Large intestine (tissue), 12 donors: ENCODE measurements at places on chromosomes 11 and 22.
A peak's percentile ranks its signal among the peaks of the same experiment; 100 is the strongest.

GRCh38 chr11:86461892-86462291, 87.2 kb downstream of the CCDC81 start:
- no peak overlapping the region for H3K27ac ChIP-seq
- H3K4me1 ChIP-seq = no peaks in the 10 kb centered on the region
- no peaks in the 10 kb centered on the region for H3K27me3 ChIP-seq
- no peak overlapping the region for H3K4me3 ChIP-seq

DNA sequence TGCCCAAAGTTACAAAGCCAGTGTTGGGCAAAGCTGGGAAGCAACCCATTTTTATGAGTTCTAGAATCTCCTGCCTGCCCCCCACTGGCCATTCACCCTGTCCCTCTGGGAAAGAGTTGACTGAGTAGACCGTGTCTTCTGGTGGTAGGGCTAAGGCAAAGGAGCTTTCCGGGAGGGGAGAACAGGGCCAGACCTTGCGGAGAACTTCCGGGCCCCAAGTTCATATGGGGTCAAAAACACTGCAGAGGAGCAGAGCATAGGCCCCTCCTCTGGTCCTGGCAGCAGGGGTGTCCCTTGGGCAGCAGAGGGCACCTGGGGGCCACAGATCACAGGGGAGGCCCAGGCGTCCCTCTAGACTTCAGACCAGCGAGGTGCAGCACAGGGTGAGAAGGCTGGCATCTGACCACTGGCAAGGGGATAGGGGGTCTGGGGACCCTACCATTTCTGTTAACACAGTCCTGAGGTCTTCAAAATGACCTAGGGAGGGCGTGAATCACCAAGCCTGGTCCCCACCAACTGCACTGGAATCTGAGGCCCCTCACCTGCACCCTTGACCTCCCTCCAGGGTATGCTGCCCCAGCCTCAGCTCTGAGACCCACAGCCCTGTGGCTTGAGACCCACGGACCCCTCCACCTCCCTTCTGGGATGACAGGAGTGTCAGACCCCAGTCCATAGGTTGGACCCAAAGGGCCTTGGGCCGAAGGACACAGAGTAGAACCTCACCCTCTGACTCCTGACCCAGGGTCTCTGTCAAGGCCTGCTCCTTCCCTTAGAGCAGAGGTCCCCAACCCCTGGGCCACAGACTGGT, 1.3 kb upstream of the ARAP1 start:
- peaks cover 59% of the 10 kb centered on the region for H3K4me1 ChIP-seq
- H3K36me3 ChIP-seq = peaks cover 49% of the 10 kb centered on the region
- H3K4me3 ChIP-seq = no peak overlapping the region
- peak overlapping the region; percentile 73 for H3K27ac ChIP-seq

- H3K27me3 ChIP-seq = no peaks in the 10 kb centered on the region
- H3K4me3 ChIP-seq = no peak overlapping the region
- H3K4me1 ChIP-seq = no peaks in the 10 kb centered on the region
- peaks cover 20% of the 10 kb centered on the region for H3K36me3 ChIP-seq
- no peak for DNase-seq
Observed at GRCh38 chr11:7591107-7591894, 77.5 kb downstream of the PPFIBP2 start.

GRCh38 chr22:23205339-23206049, 25.2 kb downstream of the BCR start:
- peaks cover 8% of the 10 kb centered on the region for H3K36me3 ChIP-seq
- H3K4me3 ChIP-seq = no peak overlapping the region
- no peak for DNase-seq
- H3K27ac ChIP-seq = no peak overlapping the region
- H3K4me1 ChIP-seq = peaks cover 5% of the 10 kb centered on the region

DNA sequence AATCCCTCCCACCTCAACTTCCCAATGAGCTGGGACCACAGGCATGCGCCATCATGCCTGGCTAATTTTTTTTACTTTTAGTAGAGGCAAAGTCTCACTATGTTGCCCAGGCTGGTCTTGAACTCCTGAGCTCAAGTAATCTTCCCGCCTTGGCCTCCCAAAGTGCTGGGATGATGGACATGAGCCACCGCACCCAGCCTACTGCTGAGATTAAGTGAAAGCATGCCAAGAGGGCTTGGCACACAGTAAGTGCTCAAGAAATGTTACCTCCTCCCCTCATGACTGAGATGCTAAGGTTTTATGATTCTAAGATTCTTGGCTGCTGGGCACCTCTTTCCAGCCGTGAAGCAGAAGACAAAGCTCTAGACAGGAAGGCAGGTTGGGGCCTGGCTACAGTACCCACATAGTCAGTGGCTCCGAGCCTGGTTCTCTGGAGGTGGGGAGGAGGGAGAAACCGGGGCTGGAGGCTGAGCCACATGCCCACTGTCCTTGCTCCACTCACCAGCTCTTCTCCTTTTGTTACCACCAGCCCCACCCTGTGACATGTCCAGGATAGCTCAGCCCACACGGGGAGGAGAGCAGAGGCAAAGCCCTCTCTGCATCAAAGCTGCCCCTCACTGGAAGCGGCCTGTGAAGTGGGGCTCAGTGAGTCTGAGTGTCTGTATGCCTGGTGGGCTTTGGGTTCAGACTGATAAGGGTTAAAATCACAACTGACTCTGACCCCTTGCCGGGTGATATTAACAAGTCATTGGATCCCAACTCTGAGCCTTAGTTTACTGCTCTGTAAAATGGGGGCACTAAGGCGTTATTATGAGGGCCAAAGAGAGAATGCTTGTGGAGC, 12.9 kb downstream of the ARHGEF17 start:
- no peaks in the 10 kb centered on the region for H3K27me3 ChIP-seq
- H3K27ac ChIP-seq = peak overlapping the region; percentile 60
- peaks cover 35% of the 10 kb centered on the region for H3K36me3 ChIP-seq
- DNase-seq = no peak

DNA sequence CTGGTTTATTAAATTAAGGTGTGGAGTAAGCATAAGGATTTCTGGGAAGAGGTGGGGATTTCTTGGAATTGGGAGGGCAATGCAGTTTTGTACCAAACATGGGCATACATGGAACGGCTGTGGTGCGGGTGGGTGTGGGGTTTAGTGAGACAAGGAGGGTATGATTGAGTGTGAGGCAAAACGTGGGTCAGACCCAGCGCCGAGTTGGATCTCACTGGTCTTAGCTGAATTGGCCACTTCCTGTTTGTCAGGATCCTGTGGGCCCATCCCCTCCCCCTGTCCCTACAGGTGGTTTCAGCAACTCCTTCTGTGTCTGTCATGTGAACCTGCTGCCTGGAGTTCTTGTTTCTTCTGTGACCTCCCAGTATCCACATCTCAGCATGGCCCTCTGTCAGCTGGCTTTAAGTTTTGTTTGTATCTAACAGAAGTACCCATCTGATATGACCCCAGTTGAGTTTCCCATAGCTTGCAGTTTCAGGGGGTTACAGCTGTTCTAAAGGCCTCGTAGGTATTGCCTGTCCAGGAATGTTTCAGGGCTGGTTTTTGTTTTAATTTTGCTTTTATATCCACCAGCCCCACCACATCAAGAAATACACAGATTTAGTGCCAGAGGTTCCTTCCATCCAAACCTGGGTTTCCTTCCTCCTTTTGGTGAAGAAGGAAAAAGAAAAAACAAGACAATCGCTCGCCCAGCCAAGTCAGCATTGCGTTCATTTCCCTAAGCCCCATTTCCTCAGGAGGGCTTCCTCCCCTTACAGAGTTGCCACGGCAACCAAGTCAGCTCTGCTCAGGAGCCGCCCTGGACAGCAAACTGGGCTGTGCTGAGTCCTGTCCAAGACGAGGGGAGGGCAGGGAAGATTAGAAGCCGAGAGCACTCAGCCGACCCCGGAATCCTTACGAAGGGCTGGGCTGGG, 6.0 kb downstream of the APOL1 start:
- no peak for DNase-seq
- peaks cover 6% of the 10 kb centered on the region for H3K4me1 ChIP-seq
- no peaks in the 10 kb centered on the region for H3K36me3 ChIP-seq
- H3K4me3 ChIP-seq = no peak overlapping the region

DNA sequence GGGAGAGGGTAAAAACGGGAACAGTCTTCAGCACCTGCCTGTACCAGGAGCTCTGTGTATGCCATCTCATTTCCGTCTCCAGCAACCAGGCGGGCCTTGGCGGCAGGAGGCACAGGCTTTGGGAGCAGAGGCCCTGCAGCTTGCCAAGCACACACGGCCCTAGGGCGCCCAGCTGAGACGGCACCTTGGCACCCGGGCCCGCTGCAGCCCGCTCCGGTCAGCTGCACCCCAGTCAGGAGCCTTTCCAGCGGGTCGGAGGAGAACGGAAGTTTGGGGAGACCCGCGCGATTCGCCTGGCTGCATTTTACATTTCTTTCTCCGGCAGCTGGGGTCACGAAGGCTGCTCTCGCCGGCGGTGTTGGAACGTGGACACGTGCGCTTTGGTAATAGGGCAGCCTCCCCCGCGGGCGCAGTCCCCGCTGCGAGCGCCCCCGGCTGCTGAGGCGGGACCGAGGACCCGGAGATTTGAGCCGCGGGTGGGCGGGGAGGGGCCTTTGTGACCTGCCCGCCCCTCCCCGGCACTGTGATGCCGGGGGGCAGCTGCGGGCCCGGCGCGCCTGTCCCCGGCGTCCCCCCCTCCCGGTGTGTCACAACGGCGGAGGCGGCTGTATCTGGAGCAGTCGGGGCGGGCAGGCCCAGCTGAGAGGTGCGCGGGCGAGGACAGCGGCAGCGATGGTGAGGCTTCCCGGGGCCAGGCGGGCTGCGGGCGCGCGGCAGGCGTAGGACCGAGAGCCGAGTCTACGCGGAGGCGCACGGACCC, at the start of gene TUBA8:
TSS of gene TUBA8 (plus strand) at position 616 of the 760 bp plus-strand sequence. CDS start at position 673, 57 bp downstream.
- H3K4me1 ChIP-seq = peaks cover 5% of the 10 kb centered on the region
- H3K27me3 ChIP-seq = peaks cover 26% of the 10 kb centered on the region
- DNase-seq = peak; percentile 53
- peak within 1 kb of the TSS; percentile 31 for H3K4me3 ChIP-seq
- H3K36me3 ChIP-seq = no peaks in the 10 kb centered on the region
- H3K27ac ChIP-seq = no peak within 1 kb of the TSS

- no peak overlapping the region for H3K4me3 ChIP-seq
- H3K27me3 ChIP-seq = no peaks in the 10 kb centered on the region
- no peaks in the 10 kb centered on the region for H3K36me3 ChIP-seq
- no peaks in the 10 kb centered on the region for H3K4me1 ChIP-seq
- no peak overlapping the region for H3K27ac ChIP-seq
Observed at GRCh38 chr11:22006901-22007300, 186.0 kb upstream of the ANO5 start.

GRCh38 chr11:45252134-45252856, 33.8 kb downstream of the SYT13 start:
- DNase-seq = peak; percentile 49
- H3K36me3 ChIP-seq = peaks cover 24% of the 10 kb centered on the region
- no peak overlapping the region for H3K27ac ChIP-seq
- H3K27me3 ChIP-seq = no peaks in the 10 kb centered on the region
- no peaks in the 10 kb centered on the region for H3K4me1 ChIP-seq

DNA sequence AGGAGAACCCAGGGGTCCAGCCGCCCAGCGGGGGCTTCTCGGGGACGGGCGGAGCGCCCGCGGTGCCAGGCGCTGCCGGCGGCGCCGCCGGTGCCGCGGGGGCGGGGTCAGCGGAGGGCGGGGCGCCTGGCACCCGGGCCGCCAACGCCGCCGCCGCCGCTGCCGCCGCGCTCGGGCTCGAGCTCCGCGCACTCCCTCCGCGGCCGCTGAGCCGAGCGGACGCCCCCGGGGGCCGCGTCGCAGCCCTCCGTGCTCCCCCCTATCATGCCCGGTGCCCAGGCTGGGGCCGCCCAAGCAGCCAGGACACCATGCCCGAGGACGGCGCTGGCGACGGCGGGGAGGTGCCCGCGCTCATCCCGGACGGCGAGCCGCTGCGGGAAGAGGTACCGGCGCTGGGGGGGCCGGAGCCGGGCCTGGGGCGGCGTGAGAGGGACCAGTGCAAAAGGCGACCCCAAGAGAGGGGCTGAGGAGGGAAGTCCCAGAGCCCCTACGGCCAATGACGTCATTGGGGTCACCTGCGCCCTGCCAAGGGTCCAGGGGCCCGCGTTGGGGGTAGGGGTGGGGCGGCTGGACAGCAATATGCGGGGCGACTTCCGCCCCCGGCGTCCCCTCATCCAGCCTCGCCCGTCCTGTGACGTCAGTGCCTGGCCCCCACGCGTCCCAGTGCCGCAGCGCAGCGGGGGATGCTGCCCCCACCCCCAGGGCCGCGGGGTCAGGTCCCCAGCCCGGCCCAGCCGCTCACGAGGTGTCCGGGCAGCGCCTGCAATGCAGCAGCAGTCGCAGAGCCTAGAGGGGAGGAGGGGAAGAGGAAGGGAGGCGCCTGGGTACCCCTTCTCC, at the start of gene TMEM151A:
TSS of gene TMEM151A (plus strand) at position 189 of the 837 bp plus-strand sequence. CDS start at position 309, 120 bp downstream.
- DNase-seq = no peak
- H3K27ac ChIP-seq = no peak within 1 kb of the TSS
- H3K4me3 ChIP-seq = peak within 1 kb of the TSS; percentile 19

DNA sequence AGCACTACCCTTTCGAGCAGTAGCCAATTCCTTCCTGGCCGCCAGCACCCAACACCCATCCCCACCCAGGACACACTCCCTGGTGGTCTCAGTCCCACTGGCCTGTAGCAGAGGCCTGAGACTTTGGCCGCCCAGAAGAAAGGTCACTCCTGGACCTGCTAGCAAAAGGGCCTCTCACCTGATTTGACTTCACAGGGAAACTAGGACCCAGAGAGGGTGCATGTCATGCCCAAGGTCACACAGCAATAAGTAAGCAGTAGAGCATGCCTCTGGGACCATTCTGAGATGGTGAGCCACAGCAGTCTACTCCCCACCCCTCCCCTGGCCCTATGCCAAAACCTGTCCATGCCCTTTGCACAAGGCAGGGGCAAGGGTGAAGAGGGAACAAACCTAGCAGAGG, 7.3 kb downstream of the ARRB1 start:
- DNase-seq = no peak
- H3K27me3 ChIP-seq = no peaks in the 10 kb centered on the region
- peak overlapping the region; percentile 91 for H3K27ac ChIP-seq

- H3K4me1 ChIP-seq = no peaks in the 10 kb centered on the region
- no peak overlapping the region for H3K27ac ChIP-seq
- no peak overlapping the region for H3K4me3 ChIP-seq
- no peak for DNase-seq
- peaks cover 40% of the 10 kb centered on the region for H3K36me3 ChIP-seq
Observed at GRCh38 chr11:71914617-71915189, 13.7 kb downstream of the XNDC1N start.

DNA sequence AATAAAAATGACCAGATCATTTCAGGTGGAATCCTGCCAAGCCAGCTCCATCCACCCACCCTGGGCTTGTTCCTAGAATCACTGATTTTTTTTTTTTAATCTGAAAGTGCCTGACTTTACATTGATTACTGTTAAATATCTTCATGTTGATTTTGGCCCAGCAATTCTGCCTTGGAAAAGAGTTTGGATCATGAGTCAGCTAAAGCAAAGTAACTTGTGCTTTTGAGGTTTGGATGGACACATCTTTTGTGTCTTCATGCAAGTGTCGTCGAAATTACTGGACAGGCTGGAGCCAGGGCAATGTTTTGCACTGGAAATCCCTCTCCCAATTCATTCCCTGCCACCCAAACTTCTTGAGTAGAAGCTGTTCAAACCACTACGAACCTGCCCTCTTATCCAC, 164.0 kb upstream of the SYT13 start:
- H3K4me1 ChIP-seq = no peaks in the 10 kb centered on the region
- no peak overlapping the region for H3K4me3 ChIP-seq
- DNase-seq = no peak
- H3K27me3 ChIP-seq = no peaks in the 10 kb centered on the region
- H3K36me3 ChIP-seq = no peaks in the 10 kb centered on the region
- H3K27ac ChIP-seq = no peak overlapping the region

GRCh38 chr11:36441610-36442208, 68.4 kb downstream of the TRAF6 start:
- no peak overlapping the region for H3K27ac ChIP-seq
- no peaks in the 10 kb centered on the region for H3K27me3 ChIP-seq
- no peak overlapping the region for H3K4me3 ChIP-seq
- H3K4me1 ChIP-seq = no peaks in the 10 kb centered on the region
